ENCODE measurements at places on chromosomes 6 and 20.
A peak's percentile ranks its signal among the peaks of the same experiment; 100 is the strongest.

DNA sequence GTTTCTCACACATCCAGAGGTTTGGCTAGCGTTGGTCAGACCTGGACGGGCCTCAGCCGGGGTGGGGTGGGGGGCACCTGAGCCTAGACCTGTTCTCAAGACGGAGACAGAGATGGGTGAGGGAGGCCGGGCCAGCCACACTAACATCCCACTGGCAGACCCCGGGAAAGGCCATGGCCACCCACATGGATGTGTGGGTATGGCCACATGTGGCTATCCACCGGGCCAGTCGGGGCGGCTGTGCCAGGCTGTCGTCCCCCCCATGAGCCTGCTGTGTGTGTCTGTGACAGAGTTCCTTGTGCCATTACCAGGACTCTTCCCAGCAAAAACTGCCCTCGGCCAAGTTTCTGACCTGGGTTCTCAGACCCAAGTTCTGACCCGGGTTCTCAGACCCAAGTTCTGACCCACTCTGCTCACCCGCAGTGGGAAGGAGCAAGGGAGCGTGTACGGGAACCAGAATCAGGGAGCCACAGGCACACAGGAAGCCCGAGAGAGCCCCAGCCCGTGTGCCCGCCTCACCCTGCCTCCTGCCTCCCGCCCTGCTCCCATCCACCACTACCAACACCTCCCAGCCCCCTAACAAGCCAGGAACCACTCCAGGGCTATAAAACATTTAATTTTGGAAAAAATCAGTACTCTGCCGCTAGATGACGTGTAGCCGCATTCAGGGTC is 255.5 kb downstream of the TAF4 start:
- no peak for DNase-seq

- peak; percentile 73 for DNase-seq
Measured at GRCh38 chr6:108559884-108560462, 744 bp upstream of the FOXO3 start.

DNA sequence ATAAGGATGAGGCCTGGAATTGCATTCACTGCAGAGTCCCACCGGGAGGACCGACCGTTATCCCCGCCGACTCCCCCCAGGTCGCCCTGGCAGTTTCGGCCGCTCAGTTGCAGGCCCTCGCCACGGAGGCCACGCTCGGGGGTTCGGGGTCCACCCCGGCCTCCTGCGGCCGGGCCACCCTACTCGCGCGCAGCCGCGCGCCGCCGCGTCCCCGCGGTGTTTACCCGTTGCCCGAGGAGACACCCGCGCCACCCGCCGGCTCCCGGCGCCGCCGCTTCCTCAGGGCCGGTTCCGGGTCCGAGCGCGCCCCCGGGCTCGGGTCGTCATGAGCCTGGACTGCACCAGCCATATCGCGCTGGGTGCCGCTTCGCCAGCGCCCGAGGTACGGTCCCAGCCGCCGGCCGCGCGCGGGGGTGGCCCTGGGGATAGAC is at the start of gene CCDC170:
Gene CCDC170, plus strand, starts transcription at position 214 of the 431 bp plus-strand sequence. Its CDS starts 112 bp downstream, at position 326.
- DNase-seq = peak; percentile 52

DNA sequence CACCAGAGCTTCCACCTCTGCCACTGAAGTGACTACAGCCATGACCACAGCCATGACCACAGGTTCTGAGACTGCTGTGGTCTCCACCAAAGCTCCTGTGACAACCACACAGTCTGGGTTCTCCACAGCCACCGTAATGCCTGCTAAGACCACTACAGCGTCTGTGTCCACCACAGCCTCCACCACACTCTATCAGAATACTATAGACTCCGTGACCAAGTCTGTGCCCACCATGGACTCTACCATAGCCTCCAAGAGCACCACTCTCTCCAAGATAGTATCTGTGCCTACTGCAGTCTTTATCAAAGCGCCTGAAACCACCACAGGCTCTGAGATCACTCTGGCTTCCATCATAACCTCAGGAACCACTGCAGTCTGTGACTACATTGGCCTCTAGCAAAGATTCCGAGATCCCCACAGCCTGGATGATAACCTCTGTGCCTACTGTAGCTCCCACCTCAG is 18.3 kb upstream of the MUC21 start:
- DNase-seq = no peak

GRCh38 chr6:52325695-52326471 is 36.1 kb upstream of the PAQR8 start:
- no peak for DNase-seq

Data from NCI-H526 (cell line).